Ovary (tissue), 10 donors: ENCODE measurements at places on chromosomes 16 and 17. TPM values are rescaled to one million over a fixed set of nuclear protein-coding genes. Genes with fewer than 3 reads are reported as not detected.
A peak's percentile ranks its signal among the peaks of the same experiment; 100 is the strongest.

Gene SOCS1
- 6.3 TPM for total RNA-seq

Gene SLFN11
- total RNA-seq = 33.5 TPM

Gene TEX14
- total RNA-seq = 0.13 TPM

Gene P2RX1
- 3.0 TPM for total RNA-seq

Gene PIMREG
- 0.20 TPM for total RNA-seq

Gene CCL4
- 1.7 TPM for total RNA-seq

Gene NATD1
- 2.8 TPM for total RNA-seq

- H3K27me3 ChIP-seq = no peaks in the 10 kb centered on the region
- H3K36me3 ChIP-seq = no peaks in the 10 kb centered on the region
- H3K27ac ChIP-seq = no peak overlapping the region
- no peak for DNase-seq
- H3K4me3 ChIP-seq = no peak overlapping the region
These were observed 30.3 kb upstream of the KSR1 start for GRCh38 chr17:27425991-27426390.

GRCh38 chr17:32783602-32784001 lies 93.3 kb downstream of the MYO1D start:
- DNase-seq = no peak
- no peaks in the 10 kb centered on the region for H3K36me3 ChIP-seq
- H3K27ac ChIP-seq = no peak overlapping the region

DNA sequence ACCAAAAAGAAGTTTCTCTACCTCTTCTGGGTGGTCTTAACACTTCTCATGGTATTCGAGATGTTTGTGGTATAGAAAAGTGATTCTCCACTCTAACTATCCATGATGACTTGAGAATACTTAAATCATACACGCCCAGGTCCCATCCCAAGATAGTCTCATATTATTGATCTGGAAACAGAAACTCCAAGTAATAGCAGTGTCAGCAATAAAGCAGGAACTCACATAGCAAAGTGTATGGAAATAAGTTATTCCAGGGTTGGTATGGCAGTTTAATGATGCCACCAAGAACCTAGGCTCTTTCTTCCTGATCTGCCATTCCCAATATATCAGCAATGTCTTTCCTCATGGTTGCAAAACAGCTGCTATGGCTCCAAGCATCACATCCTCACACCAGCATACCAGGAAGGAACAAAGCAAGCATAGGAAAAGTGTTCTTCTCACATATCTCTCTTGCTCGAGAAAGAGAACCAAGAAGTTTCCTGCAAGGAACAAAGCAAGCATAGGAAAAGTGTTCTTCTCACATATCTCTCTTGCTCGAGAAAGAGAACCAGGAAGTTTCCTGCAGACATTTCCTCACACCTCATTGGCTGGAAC lies 23.6 kb upstream of the TOX3 start:
- no peaks in the 10 kb centered on the region for H3K4me1 ChIP-seq
- no peak for DNase-seq
- no peaks in the 10 kb centered on the region for H3K27me3 ChIP-seq
- H3K27ac ChIP-seq = no peak overlapping the region

DNA sequence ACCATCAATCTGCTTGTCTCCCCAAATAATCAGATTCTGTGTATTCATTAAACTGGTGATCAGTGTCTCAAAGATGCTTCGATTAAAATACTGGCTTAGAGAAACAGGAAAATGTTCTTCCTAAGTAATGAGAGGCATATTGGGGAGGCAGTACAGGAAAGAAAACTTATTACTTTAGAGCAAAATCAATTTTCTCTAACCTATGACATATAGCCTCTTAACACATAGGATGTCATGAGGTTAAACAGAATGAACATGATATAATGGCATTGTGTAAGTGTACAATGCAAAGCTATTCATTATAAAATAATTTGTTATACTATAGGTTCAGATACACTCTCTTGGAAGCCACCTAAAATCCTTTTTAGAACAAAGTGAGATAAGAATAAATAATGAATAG lies 819.3 kb downstream of the KCNJ2 start:
- no peaks in the 10 kb centered on the region for H3K36me3 ChIP-seq
- no peak overlapping the region for H3K27ac ChIP-seq
- no peak for DNase-seq

DNA sequence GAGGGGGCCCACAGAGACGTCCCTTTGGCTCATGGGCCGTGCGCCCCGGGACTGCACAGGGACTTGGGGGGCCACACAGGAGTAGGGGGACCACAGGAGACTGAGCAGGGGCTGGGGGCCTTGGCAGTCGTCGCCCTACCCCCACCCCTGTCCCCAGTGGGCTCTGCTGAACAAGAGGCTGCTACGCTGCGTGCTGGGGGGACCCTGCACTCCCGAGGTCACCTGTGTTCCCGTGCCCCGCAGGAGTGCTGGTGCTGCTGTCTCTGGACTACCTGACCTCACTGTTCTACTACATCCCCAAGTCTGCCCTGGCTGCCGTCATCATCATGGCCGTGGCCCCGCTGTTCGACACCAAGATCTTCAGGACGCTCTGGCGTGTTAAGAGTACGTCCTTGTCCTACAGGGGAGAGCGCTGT lies 14.4 kb upstream of the RNF213 start:
- no peak for DNase-seq
- no peak overlapping the region for H3K4me3 ChIP-seq
- H3K27ac ChIP-seq = no peak overlapping the region
- peaks cover 3% of the 10 kb centered on the region for H3K36me3 ChIP-seq
- H3K27me3 ChIP-seq = no peaks in the 10 kb centered on the region

DNA sequence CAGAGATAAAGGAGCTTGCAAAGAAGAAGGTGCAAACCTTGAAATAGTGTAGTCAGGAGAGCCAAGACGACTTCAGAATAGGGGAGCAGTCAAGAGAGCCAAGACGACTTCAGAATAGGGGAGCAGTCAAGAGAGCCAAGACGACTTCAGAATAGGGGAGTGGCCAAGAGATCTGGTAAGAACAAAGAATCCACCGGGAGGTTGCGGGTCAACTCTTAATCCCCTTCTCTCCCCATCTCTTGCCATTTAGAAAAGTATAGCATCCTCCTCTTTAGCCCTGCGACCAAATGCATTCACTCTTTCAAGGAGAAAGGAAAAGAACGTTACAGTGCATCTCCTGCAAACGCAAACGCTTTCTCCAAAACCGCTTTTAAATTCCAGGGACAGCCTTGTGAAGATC lies 713 bp downstream of the KNOP1 start:
- H3K27me3 ChIP-seq = no peaks in the 10 kb centered on the region
- H3K4me3 ChIP-seq = peak overlapping the region; percentile 67
- no peaks in the 10 kb centered on the region for H3K36me3 ChIP-seq
- H3K27ac ChIP-seq = peak overlapping the region; percentile 72
- H3K4me1 ChIP-seq = peaks cover 13% of the 10 kb centered on the region

GRCh38 chr16:67150833-67151396 lies at the start of gene B3GNT9:
Gene B3GNT9 (minus strand): TSS chr16:67150998. CDS start chr16:67150485, 513 bp downstream.
- H3K4me1 ChIP-seq = no peaks in the 10 kb centered on the region
- peak within 1 kb of the TSS; percentile 55 for H3K4me3 ChIP-seq
- DNase-seq = peak; percentile 83
- no peaks in the 10 kb centered on the region for H3K36me3 ChIP-seq
- H3K27ac ChIP-seq = peak within 1 kb of the TSS; percentile 80
- no peaks in the 10 kb centered on the region for H3K27me3 ChIP-seq

- no peaks in the 10 kb centered on the region for H3K36me3 ChIP-seq
- peaks cover 9% of the 10 kb centered on the region for H3K4me1 ChIP-seq
- H3K4me3 ChIP-seq = no peak overlapping the region
- DNase-seq = no peak
These were observed 249.4 kb downstream of the SNX29 start for GRCh38 chr16:12225806-12226465.

DNA sequence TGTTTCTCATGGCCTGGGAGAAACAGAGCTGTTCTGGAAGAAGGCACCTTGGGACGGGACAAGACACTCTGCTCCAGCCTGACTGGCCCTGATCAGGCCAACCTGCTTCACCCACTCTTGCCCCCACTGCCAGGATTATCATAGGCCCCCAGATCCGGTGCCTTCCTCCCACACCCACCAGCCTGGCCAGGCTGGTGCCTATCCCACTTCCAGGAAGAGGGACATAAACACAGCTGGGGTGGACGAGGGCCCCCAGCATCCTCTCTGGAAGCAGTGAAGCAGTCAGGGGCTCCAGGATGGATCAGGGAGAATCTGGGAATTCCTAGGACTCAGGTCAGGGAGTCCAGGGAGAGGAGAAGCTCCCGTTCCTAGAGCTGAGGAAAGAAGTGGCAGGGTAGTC lies 16.9 kb upstream of the ITGA3 start:
- H3K27me3 ChIP-seq = no peaks in the 10 kb centered on the region
- no peak overlapping the region for H3K27ac ChIP-seq
- H3K4me3 ChIP-seq = no peak overlapping the region
- no peak for DNase-seq
- H3K36me3 ChIP-seq = no peaks in the 10 kb centered on the region
- peaks cover 24% of the 10 kb centered on the region for H3K4me1 ChIP-seq

DNA sequence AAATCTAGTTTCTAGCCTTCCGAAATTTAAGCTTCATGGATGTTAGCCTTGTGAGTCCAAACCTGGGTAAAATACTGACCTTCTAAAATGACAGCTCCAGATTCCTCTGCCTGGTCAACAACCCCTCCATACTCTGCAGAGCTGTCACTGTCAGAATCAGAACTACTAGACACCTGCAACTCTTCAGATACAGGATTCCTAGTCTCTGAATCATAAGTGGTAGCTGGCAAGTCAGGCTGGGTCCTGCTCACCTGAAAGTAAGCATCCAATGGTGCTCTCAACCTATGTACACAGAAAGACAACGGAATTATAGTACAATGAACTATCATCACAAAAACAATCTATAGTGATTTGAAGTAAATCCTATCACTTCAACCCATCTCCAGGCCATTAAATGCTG lies 14.8 kb downstream of the RFWD3 start:
- no peak overlapping the region for H3K27ac ChIP-seq
- no peaks in the 10 kb centered on the region for H3K27me3 ChIP-seq
- no peak for DNase-seq

- H3K27ac ChIP-seq = no peak overlapping the region
- DNase-seq = no peak
- H3K36me3 ChIP-seq = no peaks in the 10 kb centered on the region
- H3K4me3 ChIP-seq = no peak overlapping the region
These were observed 352.4 kb downstream of the C16orf95 start for GRCh38 chr16:86964796-86965241.

DNA sequence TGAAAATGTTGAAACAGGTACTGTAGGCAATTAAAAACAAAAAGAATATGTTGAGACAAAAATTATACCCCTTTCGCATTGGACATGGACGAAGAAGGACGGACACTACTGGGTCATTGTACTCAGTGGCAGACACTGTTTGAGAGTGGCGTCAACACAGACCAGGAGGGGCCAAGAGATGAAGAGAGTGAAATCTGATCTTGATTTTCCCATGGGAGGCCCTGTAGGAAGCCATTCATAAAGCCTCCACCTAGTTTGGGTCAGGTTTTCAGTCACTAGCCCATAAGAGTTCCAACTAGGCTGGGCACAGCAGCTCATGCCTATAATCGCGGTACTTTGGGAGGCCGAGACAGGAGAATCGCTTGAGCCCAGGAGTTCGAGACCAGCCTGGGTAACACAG lies 23.6 kb upstream of the SMURF2 start:
- no peaks in the 10 kb centered on the region for H3K27me3 ChIP-seq
- H3K36me3 ChIP-seq = no peaks in the 10 kb centered on the region
- no peak overlapping the region for H3K4me3 ChIP-seq
- DNase-seq = no peak
- no peak overlapping the region for H3K27ac ChIP-seq
- H3K4me1 ChIP-seq = no peaks in the 10 kb centered on the region

GRCh38 chr17:561116-561515 lies 153.5 kb downstream of the VPS53 start:
- no peak overlapping the region for H3K4me3 ChIP-seq
- no peaks in the 10 kb centered on the region for H3K27me3 ChIP-seq
- no peak overlapping the region for H3K27ac ChIP-seq

GRCh38 chr17:76270127-76270592 lies 5.0 kb downstream of the UBALD2 start:
- DNase-seq = no peak
- no peak overlapping the region for H3K4me3 ChIP-seq
- no peaks in the 10 kb centered on the region for H3K36me3 ChIP-seq
- H3K4me1 ChIP-seq = peaks cover 14% of the 10 kb centered on the region
- H3K27me3 ChIP-seq = no peaks in the 10 kb centered on the region
- no peak overlapping the region for H3K27ac ChIP-seq

DNA sequence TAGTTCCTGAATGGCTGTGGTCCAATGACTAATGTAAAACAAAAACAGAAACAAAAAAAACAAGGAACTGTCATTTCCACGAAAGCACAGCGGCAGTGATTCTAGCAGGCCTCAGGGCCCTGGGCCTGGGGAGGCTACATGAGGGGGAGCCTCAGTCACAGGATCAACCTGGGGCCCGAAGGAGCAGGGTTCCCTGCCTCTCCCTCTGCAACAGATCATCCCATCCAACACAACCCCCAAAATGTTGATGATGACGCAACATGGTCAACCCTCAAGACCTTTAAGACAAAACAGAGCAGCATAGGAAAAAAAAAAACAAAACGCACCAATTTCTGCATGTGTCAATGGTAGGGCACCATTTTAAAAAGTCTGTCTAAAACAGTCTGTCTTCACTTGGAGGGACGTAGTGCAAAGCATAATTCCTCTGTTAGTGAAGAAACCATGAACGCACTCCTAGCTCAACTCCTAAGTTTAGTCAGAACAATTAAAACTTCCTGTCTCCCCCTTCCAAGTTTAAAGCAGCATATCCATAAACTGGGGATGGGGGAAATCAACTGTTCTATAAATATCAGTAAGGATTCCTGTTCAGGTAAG lies 32.3 kb downstream of the AXIN2 start:
- no peak overlapping the region for H3K27ac ChIP-seq
- no peaks in the 10 kb centered on the region for H3K27me3 ChIP-seq
- no peak for DNase-seq
- H3K36me3 ChIP-seq = no peaks in the 10 kb centered on the region
- H3K4me1 ChIP-seq = peaks cover 27% of the 10 kb centered on the region

DNA sequence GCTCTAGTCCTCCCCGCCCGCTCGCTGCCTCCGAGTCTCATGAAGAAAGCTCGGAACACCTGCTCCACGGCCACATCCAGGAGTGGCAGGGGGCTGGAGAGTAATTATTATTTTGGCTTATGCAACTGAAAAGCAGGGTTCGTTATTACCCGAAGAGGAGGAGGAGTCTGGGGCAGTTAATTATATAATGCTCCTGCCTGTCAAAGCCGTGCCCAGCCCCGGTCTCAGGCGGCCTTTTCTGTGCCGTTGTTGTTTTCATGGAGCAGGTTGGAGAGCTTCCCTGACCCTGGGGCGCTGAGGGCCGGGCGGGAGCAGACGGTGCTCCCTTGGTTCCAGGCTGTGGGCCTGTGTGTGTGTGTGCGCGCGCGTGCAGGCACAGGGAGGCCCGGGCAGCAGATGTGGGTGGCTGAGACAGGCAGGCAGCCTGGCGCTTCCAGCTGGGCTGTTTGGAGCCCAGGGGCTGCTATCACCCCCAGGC lies 2.4 kb downstream of the JPH3 start:
- no peak overlapping the region for H3K4me3 ChIP-seq
- H3K4me1 ChIP-seq = peaks cover 1% of the 10 kb centered on the region
- H3K27me3 ChIP-seq = peaks cover 10% of the 10 kb centered on the region
- no peak overlapping the region for H3K27ac ChIP-seq
- H3K36me3 ChIP-seq = no peaks in the 10 kb centered on the region
- no peak for DNase-seq
